Dermis lymphatic vessel endothelial cell (primary cell): ENCODE measurements at places on chromosomes 2 and 18. TPM values are rescaled to one million over a fixed set of nuclear protein-coding genes. Genes with fewer than 3 reads are reported as not detected.

NT5DC4 gene
- total RNA-seq: not detected in 2 replicates

RIT2 gene
- total RNA-seq: not detected in 2 replicates

SLC40A1 gene
- 153 and 276 TPM in 2 replicates for total RNA-seq

IL1B gene
- total RNA-seq: not detected in 2 replicates

CFAP65 gene
- not detected in 2 replicates for total RNA-seq

FAM237A gene
- not detected in 2 replicates for total RNA-seq

CPO gene
- total RNA-seq: not detected in 2 replicates

ANKRD44 gene
- 6.9 and 9.5 TPM in 2 replicates for total RNA-seq

C18orf54 gene
- 3.9 and 4.3 TPM in 2 replicates for total RNA-seq

EPHA4 gene
- 0.17 and 0.54 TPM in 2 replicates for total RNA-seq

LYG2 gene
- total RNA-seq: not detected in 2 replicates

GAREM1 gene
- total RNA-seq: under 0.01 and 0.17 TPM in 2 replicates

ZNF532 gene
- 44.4 and 55.6 TPM in 2 replicates for total RNA-seq

PDE1A gene
- total RNA-seq: 9.8 and 14.0 TPM in 2 replicates

AAMP gene
- total RNA-seq: 133 and 152 TPM in 2 replicates

SERPINB12 gene
- total RNA-seq: not detected in 2 replicates

TMEM247 gene
- not detected in 2 replicates for total RNA-seq

VWC2L gene
- total RNA-seq: not detected in 2 replicates

RAD51AP2 gene
- total RNA-seq: not detected in 2 replicates

TUBA3E gene
- total RNA-seq: not detected in 2 replicates

KCNJ3 gene
- not detected in 2 replicates for total RNA-seq

SOX11 gene
- total RNA-seq: not detected in 2 replicates

EML6 gene
- 0.76 and 1.2 TPM in 2 replicates for total RNA-seq

EPB41L3 gene
- 0.69 and 49.1 TPM in 2 replicates for total RNA-seq

CCDC121 gene
- 2.0 and 2.1 TPM in 2 replicates for total RNA-seq

KCNJ13 gene
- total RNA-seq: not detected in 2 replicates

OTOF gene
- total RNA-seq: 2.5 and 45.7 TPM in 2 replicates

UGT1A4 gene
- total RNA-seq: not detected in 2 replicates

RNF125 gene
- total RNA-seq: 3.9 and 7.3 TPM in 2 replicates

PMAIP1 gene
- 10.5 and 12.9 TPM in 2 replicates for total RNA-seq

SERPINB3 gene
- not detected in 2 replicates for total RNA-seq

RGPD5 gene
- total RNA-seq: 17.8 and 23.8 TPM in 2 replicates

KATNAL2 gene
- 0.86 and 1.1 TPM in 2 replicates for total RNA-seq

CCDC68 gene
- total RNA-seq: 0.34 and 1.4 TPM in 2 replicates

ASB18 gene
- not detected in 2 replicates for total RNA-seq

ZNF638 gene
- total RNA-seq: 88.5 and 129 TPM in 2 replicates

DSEL gene
- total RNA-seq: 12.2 and 14.8 TPM in 2 replicates

DYSF gene
- total RNA-seq: 34.2 and 48.6 TPM in 2 replicates

PROC gene
- total RNA-seq: 0.11 and 0.52 TPM in 2 replicates

RBM44 gene
- 0.86 and 1.1 TPM in 2 replicates for total RNA-seq

IL37 gene
- not detected in 2 replicates for total RNA-seq

PPP4R3B gene
- total RNA-seq: 39.3 and 52.3 TPM in 2 replicates

ALPI gene
- total RNA-seq: not detected in 2 replicates

MRO gene
- total RNA-seq: 0.22 TPM in 1 of 2 replicates, not detected in the other

GFPT1 gene
- total RNA-seq: 21.1 and 24.6 TPM in 2 replicates

CERKL gene
- not detected in 2 replicates for total RNA-seq

TTC31 gene
- 8.3 and 9.9 TPM in 2 replicates for total RNA-seq

HOXD1 gene
- total RNA-seq: 5.9 and 10.0 TPM in 2 replicates

FTCDNL1 gene
- total RNA-seq: 0.11 and 0.26 TPM in 2 replicates

RAPGEF4 gene
- total RNA-seq: 18.8 and 23.8 TPM in 2 replicates

CCDC148 gene
- total RNA-seq: 0.22 and 0.34 TPM in 2 replicates

FAHD2B gene
- total RNA-seq: 5.4 and 8.6 TPM in 2 replicates

LIMS4 gene
- 45.6 and 52.5 TPM in 2 replicates for total RNA-seq

MC4R gene
- total RNA-seq: not detected in 2 replicates

VIL1 gene
- total RNA-seq: not detected in 2 replicates

UGT1A9 gene
- total RNA-seq: not detected in 2 replicates

IL36G gene
- total RNA-seq: not detected in 2 replicates

C2orf92 gene
- total RNA-seq: 1.6 and 2.3 TPM in 2 replicates

FOXD4L1 gene
- total RNA-seq: under 0.01 TPM in 1 of 2 replicates, not detected in the other
